ENCODE measurements at places on chromosomes 16 and 17.

GRCh38 chr16:11312718-11313492, 31.8 kb upstream of the PRM1 start:
- no peak for DNase-seq

DNA sequence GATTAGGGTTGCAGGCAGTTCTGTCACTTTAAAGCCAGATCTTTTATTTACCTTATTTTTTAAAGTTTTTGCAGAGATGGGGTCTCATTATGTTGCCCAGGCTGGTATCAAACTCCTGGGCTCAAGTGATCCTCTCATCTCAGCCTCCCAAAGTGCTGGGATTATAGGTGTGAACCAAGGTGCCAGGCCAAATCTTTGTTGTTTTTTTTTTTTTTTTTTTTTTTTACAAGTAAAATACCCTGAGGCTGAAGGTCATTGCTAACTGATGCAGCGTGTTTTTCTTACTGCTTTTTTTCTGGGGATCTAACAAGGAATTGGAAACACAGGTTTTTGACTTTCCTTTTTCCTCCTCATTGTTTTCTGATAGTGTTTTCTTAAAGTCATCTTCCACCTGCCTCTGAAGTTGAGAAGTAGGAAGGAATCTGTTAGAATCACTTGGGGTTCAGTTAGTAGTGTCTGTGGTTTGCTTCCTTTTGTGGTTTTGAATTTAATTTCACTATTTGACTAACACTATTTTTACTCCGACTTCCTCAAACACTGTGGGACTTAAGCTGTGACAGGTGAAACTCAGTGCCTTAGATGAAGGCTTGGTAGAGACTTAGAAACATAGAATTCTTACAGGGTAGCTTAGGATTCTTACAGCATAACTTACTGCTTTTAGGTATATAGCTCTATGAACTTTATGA, 22.2 kb downstream of the CLTC start:
- no peak for DNase-seq

- no peak for DNase-seq
Measured at GRCh38 chr16:27978876-27979275, 84.6 kb downstream of the GSG1L start.

DNA sequence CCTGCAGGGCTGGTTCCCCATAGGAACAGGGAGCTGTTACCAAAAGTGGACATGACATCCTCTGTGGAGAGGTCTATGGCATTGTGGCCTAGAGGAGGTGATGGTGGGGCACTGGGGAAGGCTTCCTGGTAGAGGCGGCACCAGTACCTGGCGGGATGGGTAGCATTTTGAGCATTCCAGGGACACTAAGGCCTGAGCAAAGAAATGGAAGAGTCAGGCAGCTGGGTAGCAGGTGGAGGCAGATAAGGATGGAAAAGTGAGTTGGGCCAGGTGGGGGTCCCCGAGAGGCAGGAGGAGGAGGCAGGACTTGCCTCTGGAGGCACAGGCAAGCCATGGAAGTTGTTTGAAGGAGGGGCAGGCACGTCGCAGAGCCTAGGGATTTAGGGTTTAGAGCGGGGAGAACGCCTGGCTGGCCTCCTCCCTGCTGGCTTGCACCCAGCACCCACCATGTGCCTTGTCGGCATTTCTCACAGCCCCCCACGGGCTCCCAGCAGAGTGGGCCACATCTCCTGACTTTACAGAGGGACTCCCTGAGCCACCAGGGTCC, 5.1 kb upstream of the ADCY7 start:
- DNase-seq = no peak

- peak; percentile 75 for DNase-seq
Measured at GRCh38 chr17:55726440-55726839, 3.8 kb upstream of the TMEM100 start.

- DNase-seq = no peak
Measured at GRCh38 chr16:1003391-1004347, 22.1 kb downstream of the SOX8 start.

DNA sequence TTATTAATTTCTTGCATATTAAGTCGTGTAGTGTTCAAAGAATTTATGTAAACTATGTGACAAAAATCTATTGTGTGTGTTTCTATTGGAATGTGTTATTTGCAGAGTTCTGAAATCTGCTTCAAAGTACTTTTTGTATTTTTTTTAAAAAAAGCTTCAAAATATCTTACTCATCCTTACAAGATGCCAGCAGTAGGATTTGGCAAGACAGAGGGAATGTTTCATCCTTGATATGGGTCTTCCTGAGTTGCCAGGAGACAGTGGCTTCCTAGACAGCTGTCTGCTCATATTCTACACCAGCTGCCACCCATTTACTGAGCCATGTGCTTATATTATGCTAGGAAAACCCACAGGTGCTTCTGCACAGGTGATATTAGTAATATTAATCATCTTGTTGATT, 36.4 kb downstream of the EFCAB5 start:
- peak; percentile 62 for DNase-seq

GRCh38 chr16:53726625-53727024, 22.7 kb downstream of the FTO start:
- DNase-seq = no peak

DNA sequence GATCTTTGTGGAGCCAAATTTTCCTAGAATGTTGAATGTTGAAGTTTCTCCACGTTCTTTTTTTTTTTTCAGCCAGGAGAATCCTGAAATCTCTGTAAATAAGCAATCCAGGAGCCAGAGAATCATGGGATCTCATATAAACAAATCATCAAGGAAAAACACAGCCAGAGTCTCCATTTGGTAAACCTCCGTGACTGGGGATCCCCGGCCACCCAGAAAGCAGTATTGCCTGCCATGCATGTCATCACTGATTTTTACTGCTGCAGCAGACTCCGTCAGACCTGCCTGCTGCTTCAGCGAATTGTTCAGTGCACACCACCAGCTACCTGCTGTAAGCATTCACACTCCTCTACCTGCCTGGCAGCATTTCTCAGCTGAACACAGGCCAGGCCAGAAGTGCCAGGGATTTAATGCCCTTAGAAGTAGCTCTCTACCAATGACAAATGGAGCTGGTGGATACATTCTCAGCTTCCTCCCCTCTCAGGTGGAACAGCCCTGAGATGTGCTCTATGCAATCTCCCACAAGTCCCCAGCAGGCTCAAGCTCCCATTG, 158.6 kb downstream of the CYLD start:
- no peak for DNase-seq

GRCh38 chr17:17075125-17075781, 33.0 kb downstream of the MPRIP start:
- peak; percentile 79 for DNase-seq

DNA sequence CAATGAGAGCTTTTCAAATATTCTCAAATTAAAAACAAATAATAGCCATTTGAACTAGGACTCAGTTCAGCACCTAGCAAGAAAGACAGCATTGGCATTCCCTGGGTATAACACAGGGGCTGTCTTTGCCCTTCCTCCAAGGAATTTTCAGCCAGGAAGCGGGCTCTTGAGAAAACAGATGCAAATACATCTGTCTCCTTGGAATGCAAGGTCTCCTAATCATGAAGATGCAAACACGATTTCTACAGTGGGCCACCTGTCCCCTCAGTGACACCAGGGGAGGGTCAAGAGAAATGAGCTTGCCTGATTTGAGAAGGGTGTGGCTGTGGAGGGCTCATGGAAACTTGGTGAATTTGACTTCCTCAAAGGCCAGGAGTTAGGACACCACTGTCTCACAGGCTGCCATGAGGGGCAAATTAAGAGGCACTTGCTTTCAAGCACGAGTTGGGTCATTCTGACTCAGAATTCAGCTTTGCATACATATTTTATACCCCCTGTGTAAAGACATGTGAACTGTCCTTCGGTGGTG, 24.5 kb upstream of the SUPT4H1 start:
- DNase-seq = no peak

DNA sequence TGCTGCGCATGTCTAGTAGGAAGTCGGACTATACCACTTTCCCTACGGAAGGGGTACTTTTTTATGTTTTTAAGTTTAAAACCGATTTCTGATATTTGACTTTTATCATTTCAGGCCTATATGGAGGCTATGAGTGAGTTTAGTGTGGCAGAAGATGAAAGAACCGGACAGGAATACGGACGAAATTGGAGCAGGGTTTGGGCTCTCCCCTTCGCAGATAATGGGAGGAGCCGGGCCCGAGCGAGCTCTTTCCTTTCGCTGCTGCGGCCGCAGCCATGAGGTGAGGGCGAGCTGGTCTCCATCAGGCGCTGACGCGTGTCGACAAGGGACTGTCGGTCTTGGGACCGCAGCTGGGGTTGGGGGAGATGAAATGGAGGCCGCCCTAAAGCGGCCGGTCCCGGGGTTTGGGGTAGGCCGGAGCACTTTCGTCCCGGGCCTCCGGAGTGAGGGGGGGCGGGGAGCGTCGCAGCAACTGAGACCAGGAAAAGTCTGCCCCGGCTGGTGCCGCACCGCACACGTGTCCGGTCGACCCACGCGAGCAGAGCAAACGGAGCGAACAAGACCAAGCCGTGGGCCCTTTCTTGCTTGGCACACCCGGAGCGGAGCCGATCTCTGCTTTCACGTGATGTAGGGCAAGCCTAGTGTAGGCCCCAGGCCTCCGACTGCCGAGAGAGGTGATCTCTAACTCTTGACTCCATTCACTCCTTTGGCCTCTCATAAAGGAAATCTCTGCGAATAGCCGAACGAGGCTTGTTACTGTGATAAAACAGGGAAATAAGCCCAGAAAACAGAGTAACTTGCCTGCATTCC, at the start of gene RPL19:
Gene RPL19 (plus strand): TSS at position 214 of the 810 bp plus-strand sequence. CDS start 62 bp downstream, at position 276.
- DNase-seq = no peak

Data from tongue (tissue), 3 donors.